Stimulated activated CD8-positive, alpha-beta memory T cell treated with anti-CD3 and anti-CD28 coated beads, Interleukin-4, amount 100 ng/mL, for 1 hour (primary cell): ENCODE measurements at places on chromosomes 2 and 18.

GRCh38 chr2:152354909-152355308 lies 19.9 kb downstream of the FMNL2 start:
- no peak for DNase-seq

DNA sequence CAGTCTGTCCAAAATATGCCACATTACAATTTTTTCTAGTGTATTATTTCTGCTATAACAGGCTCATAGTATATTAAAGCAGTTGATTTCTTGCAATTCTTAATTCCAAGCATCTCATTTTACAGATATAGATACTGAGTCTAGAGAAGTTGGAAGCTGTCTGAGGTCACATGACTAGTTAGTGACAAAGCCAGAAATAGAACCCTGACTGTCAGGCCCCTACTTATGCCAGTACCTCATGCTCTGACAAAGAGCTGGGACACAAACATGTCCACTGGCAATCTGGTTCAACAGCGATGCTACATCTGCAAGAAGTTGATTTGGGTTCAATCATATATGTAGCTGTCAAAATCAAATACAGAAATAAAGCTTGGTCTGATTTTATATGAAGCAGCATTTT lies 750.4 kb upstream of the FAM98A start:
- DNase-seq = no peak

DNA sequence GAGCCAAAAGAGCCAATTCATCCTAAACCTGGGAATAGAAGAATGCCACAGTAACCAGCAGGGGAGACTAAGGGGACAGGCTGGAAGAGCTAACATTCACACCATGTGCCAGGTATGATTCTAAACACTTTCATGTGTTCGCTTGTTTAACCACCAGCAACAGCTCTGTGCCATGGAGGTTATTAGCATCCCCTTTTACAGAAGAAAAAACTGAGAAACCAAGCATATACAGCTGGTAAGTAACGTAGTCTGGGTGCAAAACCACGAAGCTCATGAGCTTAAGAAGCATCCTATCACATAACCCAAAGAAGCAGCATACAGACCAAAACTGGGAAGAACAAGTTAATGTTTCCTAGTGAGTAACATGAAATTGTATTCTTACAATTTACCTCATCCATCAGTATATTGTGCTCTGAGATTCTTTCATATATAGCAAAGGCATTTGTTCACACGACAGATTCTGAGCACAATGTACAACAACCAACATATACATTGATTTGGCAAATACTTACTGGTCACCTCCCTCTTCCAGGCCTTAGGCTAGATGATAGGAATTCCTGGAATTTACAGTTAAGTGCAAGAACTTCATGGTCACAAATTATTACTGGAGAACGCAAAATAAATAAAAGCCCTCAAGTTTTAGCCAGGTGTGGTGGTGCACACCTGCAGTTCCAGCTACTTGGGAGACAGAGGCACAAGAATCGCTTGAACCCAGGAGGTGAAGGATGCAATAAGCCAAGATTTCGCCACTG lies 36.5 kb upstream of the HNRNPA3 start:
- DNase-seq = no peak

DNA sequence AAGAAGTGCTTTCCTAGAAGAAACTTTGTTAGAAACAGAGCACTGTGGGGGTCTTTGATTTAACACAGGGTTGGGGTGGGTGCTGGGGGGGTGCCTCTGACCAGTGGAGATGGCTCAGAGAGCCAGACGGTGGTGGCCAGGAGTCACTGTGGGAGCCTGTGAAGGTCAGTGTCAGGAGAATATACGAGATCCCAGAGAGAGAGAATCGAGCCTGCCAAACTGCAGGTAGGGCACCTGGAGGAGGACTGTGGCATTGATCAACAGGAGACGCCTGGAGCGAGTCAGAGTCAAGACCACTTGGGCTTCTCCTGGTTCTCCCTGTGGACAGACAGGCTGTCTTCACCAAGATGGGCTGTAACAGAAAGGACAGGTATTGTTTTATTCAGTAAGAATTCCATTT lies 136.5 kb upstream of the TWIST2 start:
- no peak for DNase-seq

DNA sequence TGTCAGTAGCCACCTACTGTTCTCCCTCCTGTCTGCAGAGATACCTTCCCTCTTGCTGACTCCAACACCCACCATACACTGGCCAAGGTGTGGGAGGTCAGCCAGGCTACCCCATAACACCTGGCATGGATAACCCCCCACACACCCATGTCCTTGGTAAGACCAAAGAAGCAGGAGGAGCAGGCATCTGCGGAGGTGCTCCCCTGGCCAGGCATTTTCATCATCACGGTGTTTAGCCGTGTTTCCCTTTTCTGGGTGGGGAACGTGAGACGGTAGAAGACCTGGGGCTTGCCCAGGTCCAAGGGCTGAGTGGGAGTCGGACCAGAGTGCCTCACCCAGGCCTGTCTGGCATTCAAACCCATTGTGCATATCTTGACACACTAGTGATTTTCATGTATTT lies 150.3 kb downstream of the SMAD7 start:
- no peak for DNase-seq

GRCh38 chr2:150491943-150492342 lies 4.5 kb upstream of the RND3 start:
- no peak for DNase-seq
